ENCODE measurements at places on chromosomes 2 and 18.

DNA sequence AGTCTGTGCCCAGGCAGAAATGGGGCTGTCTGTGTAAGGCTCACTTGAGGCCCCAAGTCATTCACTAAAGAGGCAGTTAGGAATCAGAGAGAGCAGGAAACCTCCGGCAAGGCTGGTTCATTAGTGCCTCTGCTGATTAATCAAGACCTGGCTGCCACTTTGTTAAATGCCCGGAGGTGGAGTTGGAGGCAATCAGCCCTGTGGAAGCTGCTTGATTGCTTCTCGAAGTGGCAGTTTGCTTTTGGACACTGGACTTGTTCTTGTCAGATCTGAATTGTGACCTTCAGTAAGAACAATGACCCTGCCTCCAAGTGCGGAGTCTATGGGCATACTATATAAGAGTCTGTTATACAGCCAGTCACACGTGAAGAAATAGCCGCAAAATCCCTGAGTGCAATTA lies 183.9 kb upstream of the LINC00305 start:
- peak; percentile 60 for DNase-seq

- DNase-seq: no peak
Observed at GRCh38 chr18:9022397-9023155, 79.9 kb upstream of the NDUFV2 start.

GRCh38 chr2:5176764-5177163 lies 515.4 kb upstream of the SOX11 start:
- DNase-seq: no peak

DNA sequence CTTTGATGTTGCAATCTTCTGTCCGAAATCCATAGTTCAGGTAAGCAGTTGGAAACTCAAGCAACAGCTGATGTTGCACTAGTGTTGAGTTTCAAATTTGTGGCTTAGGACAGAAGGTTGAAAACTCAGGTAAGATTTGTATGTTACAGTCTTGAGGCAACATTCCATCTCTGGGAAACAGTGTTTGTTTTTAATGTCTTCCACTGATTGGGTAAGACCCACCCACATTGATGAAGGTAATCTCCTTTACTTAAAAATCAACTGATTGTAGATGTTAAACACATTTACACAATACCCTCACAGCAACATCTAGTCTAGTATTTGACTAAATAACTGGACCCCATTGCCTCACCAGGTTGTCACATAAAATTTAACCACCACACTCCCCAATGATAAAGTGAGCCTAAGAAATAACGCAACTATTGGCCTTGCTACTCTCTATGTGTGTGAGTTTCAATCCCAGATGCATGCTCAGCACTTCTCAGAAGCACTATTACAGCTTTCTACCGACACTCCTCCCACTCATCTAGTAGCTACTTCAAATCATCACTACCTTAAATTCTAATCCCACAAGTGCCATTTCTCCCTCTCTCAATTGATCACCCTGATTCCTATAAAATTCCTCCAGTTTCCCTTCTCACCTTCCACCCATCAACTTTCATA lies 164.0 kb downstream of the MBD2 start:
- DNase-seq: no peak

DNA sequence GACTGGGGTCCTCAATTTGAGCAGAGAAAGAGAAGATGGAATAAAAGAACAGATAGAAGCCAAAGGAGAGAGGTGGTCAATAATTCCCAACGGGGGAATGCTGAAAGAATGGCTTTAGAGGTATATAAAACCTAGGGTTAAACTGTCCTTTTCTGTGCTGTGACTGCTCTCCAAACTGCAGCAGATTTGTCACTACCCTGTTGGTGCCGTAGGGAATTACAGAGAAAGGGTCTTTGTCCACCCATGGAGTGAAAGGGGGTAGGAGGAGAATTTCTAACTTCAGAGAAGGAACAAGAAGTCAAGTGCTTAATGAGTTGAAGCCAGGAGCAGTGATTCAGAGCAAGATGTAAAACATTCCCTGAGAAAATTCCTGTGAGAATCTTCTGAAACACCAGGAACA lies 486.5 kb downstream of the NUP35 start:
- no peak for DNase-seq

GRCh38 chr2:64543008-64543697 lies 19.0 kb downstream of the AFTPH start:
- no peak for DNase-seq

GRCh38 chr2:238431456-238431855 lies 4.7 kb downstream of the ASB1 start:
- no peak for DNase-seq

DNA sequence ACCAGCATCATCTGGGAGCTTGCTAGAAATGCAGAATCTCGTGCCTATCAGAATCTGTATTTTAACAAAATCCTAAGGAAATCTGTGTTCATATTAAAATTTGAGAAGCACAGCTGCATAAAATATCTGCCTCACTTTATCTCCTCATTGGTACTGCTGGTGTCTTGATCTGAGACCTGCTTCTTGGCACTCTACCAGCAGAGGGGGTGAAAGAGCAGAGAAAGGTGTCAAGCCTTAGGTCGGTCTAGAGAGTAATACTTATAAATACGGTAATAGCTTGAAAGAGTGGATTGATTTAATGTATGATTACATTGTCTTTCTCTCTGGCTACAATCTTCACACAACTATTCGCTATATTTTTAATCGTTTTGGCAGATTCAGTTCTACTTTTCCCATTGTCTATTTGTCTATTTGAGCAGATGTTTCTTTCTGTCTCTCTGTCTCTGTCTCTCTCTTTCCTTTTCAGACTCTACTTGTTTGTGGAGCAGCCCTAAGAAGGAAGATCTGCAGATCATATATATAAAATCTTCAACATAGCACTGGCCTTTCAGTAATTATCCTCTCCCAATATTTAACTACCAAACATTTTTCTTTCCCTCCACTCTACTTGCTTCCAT lies 1.7 kb upstream of the GCG start:
- DNase-seq: peak; percentile 35

DNA sequence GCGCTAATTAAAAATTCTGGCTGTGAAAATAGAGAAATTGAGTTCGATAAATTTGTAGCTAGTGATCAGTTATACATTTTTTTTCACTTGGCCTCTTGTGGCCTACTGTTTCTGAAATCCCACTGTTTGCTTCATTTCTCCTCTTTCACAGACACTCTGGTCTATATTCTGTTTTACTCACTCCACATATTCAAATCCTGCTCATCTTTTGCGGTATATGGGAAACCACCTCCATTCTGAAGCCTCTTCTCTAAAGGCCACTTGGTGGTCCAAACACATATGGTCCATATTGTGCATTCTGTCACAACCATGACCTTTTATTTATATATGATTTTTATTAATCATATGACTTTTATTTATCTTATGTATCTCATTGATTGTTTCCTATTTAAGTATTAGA lies 67.0 kb downstream of the MYO1B start:
- no peak for DNase-seq

- no peak for DNase-seq
Observed at GRCh38 chr2:62143696-62144095, 52.2 kb upstream of the B3GNT2 start.

DNA sequence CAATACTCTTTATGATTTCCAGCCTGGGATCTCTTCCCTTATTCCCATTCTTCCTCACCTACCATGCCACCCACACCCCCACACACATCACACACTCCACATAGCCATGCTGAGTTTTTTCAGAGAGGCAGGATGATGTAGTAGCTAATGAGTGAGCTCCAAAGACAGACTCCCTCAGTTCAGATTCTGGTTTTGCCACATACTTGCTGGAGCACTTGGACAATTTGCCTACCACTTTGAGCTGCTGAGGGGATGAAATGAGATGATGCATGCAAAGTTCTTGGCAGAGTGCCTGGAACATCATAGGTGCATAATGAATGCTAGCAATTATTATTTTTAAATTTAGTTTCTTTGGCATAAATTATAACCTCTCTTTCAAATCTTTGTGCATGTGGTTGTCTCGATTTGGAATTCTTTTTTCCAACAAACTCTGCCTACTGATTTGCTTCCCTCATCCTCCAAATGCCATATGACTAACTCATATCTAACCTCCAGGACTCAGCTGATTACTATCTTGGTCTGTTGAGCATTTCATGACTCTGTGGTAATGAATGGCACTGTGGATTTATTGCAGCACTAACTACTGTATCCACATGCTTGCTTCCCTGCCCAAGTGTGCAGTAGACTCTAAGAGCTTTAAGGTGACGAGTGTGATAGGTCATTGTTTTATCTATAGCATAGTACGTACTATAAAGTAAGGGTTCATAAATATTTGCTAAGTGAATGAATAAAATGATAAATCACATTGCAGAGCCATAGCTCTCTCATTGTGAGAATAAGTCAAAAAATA lies 99.1 kb downstream of the TACR1 start:
- no peak for DNase-seq

- DNase-seq: no peak
Observed at GRCh38 chr2:53654396-53654795, 113.2 kb upstream of the CHAC2 start.

- peak; percentile 35 for DNase-seq
Observed at GRCh38 chr2:152581360-152581759, 135.9 kb downstream of the PRPF40A start.

DNA sequence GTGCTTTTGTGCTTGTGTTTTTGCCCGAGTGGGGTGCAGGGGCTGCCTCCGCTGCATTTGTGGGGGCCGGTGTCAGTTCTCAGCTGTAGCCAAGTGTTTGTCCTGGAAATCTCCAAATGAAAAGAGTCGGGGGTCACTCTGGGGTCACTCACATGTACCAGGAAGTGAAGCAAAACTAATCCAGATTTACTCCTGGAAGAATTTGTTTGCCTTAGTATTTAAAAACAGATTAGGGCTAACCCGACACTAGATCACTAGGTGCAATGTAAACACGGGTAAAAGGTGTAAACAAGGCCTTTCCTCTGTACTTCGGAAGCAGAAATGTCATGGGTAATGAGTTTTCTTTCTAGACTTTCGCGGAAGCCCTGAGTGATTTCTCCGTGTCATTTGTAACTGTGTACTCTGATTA lies 50.3 kb downstream of the GBX2 start:
- peak; percentile 76 for DNase-seq

DNA sequence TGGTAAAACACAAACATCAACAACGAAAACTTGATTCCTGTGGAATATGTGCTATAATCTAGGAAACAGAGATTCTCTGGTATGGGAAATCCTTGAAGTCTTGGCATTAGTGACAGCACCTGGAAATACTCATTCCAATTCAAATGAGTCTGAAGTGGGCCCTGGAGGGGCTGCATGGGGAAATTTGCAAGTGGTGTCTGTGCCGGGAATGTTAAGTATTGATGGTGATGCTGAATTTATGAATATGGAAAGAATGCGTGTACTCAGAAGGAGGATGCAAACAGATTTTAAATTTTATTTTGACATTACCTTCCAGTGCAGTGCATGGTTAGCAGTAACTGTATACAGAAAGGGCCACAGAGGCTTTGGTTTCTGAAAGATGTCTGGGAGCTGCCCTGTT lies 37.2 kb downstream of the PTPRM start:
- DNase-seq: no peak

DNA sequence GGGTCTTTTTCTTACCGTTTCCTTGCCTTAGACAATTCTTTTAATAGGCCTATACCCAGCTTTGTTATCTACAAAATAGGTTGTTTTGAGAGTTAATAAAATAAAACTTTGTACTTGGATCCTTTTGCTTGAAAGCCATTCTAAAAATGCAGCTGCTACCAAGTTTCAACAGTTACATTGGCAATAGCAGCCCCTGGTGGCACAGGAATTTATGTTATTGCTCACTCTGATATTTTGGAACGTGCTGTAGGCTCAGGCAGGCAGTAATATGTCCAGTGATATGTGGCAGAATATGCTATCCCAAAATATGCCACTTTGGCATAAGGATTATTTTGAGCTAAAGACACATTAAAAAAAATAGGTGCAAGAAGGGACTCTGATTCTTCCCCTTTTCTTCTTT lies 6.7 kb upstream of the COMMD1 start:
- no peak for DNase-seq

DNA sequence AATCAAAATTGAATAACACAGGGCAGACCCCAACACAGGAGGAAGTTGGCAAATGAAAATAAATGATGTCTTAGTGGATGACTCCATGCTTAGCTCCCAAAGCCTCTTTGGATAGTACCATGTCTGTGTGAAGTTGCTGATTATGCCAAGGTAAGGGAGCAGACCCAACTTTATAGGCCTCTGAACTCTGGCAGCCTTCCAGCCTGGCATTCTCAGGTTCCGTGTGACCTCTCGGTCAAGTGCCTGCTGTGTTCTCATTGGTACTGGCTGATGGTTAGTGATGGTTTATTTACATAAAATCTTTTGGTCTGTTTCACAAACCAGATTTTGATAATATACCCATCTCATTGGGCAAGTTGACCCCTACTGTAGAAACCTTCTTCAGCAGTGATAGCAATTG lies 112.2 kb upstream of the TTC39C start:
- DNase-seq: peak; percentile 22

- no peak for DNase-seq
Observed at GRCh38 chr2:69138247-69138772, 125.3 kb downstream of the ANTXR1 start.

DNA sequence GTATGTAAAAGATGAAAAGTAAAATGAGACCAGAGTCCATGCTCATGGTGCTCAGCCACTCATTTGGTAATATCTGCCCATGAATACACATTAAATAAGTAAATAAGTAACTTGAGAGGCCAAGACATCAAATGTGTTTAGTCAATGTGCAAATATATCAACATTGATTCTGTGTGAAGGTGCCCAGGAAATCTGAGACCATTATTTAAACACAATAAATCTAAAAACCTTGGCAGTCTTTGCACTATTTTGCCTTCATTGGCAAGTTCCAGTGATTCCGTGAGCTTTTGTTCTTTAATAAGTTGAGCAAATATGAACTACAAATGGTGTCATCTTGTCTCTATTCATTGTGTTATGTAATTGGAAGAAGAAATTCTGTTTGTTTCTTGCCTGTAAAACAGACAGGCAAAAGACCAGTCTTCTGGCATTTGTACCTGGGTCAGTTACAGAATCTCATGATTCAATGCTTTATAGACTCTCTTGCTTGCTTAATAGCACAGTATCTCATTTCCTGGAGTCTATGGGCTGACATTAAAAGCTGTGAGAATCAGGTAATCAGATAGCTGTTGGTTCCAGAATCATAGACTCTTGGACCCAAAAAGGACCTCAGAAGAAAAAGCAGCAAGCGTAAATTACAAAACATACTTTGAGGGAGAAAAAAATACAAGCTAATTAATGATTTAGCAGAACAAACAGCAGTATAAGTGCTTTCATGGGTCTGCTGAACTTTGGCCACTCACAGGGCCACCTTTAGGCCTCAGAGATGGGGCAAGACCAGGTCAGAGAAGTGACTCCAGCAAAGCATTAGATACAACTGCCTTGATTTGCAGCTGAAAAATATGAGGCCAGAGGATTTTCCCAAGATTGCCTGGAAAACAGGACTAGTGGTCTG lies 20.0 kb upstream of the SERPINB3 start:
- peak; percentile 83 for DNase-seq

DNA sequence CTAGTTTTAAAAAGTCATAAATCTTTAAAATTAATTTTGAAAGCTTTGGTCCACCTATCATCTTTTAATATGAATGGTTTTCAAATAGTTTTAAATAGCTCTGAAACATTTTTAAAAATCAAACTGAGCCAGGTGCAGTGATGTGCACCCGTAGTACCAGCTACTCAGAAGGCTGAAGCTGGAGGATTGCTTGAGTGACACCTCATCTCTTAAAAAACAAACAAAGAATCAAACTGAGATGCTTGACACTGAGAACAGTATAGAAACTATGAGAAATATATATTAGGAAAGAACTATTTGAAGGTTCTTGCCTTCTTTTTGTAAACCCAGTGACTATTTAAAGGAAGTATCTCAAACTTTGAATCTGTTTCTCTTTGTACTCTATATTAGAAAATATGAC lies 67.4 kb downstream of the BARD1 start:
- no peak for DNase-seq

- no peak for DNase-seq
Observed at GRCh38 chr2:241083091-241083415, 19.0 kb downstream of the MTERF4 start.

All from NCI-H748 treated with DMSO at 0.1 percent for 48 hours (cell line).